ENCODE measurements at places on chromosomes 6 and 20.
A peak's percentile ranks its signal among the peaks of the same experiment; 100 is the strongest.

DNA sequence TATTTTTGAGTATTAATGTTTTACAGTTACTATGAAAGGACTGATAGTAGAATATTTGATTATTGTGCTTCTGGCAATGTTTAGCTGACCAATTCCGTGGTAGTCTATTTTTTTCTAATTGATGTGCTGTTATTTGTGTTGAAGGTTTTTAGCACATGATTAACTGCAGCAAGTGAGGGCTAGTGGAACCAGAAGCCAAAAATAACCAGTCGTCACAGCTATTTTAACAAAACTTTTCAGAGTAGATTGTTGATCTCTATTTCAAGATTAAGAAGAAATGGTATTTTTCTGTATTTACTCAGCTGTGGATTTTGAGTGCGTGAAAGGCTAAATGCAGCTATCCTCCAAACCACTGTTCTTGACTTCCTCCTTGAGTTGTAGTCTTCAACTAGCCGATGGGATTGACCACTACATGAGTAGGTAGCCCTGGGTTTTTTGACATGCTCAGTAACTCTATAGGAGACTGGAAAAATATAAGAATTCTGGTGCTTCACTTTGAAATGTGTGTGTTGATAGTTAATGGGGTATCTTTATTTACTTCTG, 258.0 kb downstream of the ZFAND3 start:
- DNase-seq, result no peak

- DNase-seq, result no peak
These were observed 168.3 kb upstream of the STMND1 start for GRCh38 chr6:16933532-16933931.

- DNase-seq, result peak; percentile 65
These were observed 14.3 kb upstream of the PIM1 start for GRCh38 chr6:37155394-37156312.

DNA sequence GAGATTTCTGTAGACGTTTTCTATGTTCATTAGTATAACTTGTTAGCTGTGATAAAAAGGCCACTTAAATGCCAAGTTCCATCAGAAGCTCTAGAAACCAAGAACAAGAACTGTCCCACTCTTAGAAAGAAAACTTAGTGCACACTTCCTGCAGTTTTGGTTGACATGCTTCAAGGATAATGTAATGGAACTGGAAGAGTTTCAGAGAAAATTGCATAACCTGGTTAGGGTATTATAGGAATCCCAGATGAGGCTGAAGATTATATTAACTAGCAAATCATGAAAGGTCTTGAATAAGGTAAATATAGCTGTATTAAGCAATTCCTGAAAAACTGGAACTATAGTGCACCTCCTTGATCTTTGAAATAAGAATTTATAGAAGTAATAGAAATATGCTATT, 1.8 kb upstream of the PHACTR2 start:
- no peak for DNase-seq

DNA sequence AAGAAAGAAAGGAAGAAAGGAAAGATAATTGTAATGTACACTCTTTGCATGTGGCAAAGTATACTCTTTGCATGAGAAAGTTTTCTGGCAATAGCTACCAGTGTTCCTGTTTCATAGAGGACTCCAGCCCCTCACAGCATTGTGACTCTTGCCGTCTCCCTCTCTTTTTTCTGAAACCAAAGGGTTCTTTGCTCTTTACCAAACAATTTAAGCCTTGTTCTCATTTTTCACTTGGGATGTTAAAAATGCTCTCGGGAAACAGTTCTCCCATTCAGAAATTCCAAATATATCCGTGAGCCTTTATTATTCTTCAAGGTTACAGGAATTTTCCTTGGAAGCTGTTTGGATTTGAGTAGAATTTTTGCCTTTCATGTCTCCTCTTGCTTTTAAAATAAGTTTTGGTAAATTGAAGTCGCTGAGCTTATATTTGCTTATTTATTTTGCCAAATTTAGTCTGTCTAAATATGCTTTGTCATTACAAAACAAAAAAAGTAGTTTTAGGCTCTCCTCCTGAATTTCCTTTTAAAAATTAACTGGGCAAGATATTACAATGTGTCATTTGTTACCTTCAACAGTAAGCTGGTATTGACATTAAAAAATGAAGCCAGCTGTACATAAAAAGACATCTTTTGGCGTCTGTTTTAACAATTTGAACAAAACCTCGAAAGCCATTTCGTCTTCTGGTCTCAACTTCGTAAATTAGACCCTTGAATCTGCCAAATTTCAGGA, 103.8 kb upstream of the ARMC2 start:
- no peak for DNase-seq

DNA sequence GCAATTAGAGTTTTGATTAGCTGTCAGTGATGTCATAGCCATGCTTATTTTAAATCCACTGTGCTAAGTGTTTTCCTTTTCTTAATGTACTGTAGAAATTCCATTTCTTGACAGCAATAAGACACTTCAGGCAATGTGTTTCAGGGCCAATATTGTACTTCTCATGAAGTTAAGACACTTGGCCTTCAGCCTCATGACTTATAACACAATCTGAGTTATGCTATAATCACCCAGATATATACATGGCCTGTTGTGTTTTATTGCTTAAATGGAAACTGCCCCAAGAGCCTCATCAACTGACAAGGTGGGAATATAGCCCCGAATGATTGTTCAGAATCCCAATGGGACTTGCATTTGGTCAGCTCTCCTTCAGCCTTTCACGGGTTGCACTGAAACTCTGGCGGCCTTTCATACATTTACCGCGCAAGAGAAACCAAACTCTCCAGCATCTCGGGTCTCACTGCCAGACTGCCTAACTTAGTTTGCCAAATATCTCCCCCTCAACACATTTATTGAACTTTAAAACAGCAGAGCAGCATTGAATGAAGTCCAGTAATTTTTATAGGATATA, 44.2 kb upstream of the TBX18 start:
- no peak for DNase-seq

- peak; percentile 53 for DNase-seq
These were observed 26.6 kb downstream of the RIN2 start for GRCh38 chr20:19784511-19785172.

GRCh38 chr20:41371371-41371770, 4.8 kb upstream of the EMILIN3 start:
- DNase-seq, result no peak

DNA sequence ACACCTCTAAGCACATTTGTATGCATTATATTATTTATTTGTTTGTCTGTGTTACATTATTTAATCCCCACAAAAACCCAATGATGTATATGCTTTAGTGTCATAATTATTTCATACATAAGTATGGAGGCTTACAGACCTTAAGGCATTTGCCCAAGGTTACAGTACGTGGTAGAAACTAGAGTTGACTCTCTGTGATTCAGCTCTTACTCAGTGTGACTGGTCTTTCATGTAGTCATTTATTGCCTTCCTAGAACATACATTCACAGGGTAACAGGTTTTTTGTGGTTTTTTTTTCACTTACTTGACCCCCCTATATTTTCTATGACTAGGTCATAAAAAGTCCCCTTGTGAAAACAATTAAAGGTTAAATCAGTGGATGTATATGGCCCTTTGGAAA, 566.8 kb downstream of the TFAP2A start:
- no peak for DNase-seq

DNA sequence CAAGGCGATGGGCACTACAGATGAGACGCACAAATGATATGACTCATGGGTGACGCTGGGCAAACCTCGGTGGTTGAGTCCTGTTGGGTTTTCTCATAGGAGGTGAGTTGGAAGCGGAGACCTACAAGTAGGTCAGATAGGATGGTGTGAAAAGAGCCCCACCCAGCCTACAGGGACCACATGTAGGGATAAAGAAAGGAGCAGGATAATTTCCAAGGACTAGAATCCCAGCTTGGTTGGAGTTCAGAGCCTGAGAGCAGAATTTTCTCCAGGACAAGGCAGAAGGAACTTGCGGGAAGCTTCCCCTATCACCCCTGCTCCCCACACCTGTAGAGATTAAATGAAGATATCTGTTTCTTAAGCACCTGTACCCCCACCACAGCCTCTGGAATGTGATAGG, 489.7 kb upstream of the CDH4 start:
- DNase-seq, result no peak

DNA sequence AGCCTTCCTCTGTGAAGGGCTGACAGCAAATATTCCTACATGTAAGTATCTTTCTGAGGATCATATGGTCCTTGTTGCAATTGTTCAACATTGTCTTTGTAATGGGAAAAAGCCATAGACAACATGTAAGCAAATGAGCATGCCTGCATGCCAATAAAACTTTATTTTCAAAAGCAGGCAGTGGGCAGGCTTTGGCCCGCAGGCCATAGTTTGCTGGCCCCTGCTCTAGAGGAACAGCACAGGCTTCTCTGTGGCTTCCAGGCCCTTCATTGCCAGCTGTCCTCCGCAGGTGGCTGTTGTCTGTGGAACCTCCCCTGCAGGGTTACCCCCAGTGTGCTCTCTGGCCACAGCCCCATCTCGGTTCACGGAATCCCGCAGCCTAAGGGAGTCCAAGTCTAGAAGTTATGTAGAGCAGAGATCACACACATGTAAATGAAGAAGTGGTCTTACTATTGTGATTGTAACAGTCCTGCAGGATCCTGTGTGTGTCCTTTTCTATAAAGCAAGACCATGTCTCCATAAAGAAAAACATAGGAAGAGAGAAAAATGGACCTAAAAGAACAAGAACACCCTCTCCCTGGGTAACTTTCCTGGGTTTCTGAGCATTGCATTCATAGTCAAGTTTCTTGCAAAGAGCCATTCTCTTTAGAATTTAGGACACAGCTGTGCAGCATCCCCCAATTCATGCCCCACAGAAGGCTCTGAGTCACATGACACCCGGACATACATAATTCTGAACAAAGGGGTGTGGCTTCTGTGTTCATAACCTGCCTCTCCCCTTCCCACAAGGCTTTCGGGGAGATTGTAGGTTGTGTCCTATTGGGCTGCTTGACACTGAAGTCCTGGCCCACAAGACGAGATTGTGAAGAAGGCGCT, 10.0 kb downstream of the UNC93A start:
- DNase-seq, result no peak

GRCh38 chr6:115887891-115888290, 172.8 kb downstream of the FRK start:
- no peak for DNase-seq

GRCh38 chr20:14051454-14051853, 56.1 kb downstream of the MACROD2 start:
- DNase-seq, result no peak

GRCh38 chr6:91540902-91541301, 954.0 kb upstream of the MAP3K7 start:
- no peak for DNase-seq

- no peak for DNase-seq
These were observed 152.2 kb downstream of the BACH2 start for GRCh38 chr6:90144396-90144795.

DNA sequence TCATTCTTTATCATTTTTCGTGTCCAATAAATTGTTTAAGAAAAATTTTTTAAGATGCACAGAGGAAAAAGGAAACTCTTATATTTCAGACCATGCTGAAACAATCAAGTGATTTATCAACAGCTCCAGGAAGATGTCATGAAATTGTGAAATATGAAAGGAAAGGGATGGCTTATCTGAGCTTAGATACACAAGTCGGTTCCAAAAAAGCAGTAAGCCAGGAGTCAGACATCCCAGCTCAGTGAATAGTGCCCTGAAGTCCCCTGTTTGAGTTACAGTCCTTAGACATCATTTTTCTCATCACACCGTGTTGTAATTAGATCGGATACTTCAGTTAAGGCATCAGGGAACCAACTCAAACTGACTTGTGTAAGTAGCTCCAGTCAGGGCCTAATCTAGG, 91.0 kb upstream of the SSTR4 start:
- DNase-seq, result no peak

DNA sequence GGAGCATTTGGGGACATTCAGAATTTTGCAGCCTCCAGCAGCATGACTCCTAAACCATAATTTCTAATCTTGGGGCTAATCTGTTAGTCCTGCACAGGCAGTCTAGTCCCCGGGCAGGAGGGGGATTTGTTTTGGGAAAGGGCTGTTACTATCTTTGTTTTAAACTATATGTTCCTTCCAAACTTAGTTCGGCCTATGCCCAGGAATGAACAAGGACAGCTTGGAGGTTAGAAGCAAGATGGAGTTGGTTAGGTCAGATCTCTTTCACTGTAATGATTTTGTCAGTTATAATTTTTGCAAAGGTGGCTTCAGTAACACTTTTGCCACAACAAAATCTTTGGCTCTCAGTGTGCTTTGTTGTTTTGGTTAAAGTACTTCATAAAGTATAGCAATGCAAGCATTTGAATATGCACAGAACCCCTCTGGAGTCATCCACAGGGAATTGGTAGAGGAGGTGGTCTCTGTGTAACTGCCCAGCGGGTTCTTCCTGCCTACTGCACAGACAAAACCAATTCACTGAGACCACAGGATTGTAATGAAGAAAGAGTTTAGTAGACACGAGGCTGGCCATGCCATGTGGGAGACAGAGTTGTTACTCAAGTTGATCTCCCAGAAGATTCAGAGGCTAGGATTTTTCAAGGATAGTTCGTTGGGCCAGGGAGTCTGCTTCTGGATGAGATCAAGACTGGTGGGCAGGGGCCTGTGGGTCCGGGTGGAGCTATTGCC, 224.1 kb upstream of the MYLIP start:
- DNase-seq, result no peak

DNA sequence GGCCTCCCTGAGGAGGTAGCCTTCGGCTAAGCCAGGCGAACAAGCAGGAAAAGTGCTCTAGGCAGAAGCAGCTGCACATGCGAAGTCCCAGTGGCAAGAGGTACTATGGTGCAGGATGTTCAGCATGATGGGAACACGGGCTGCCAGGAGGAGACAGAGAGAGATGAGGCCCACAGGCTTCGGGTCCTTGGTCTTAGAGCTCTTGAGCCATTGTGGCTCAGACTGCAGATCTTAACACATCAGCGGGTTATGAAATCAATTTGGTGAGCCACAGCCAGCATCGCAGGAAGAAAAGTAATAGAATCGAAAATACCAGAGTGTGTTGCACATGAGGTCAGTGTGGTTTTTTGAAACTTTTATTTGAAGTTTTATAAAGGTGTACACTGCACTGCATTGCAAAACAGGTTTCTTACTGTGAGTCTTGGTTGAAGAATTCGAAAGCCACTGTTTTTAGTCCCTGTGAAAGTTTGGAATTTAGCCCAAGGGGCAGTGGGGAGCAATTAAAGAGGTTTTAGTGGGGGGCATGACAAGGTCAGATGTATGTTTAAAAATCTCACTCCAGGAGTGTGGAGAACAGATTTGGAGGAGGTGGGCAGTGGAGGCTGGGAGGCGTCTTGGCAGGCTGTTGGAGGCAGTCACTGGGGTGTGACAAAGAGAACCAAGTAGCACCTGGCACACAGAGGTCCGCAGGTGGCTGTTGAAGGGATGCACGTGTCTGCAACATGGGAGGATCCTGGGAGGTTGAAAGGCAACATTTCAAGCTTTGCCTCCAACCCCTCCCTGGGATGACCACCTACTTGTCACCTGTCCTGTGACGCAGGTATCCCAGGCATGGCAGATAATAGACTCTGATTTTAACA, 69.3 kb downstream of the EYA2 start:
- DNase-seq, result no peak

GRCh38 chr20:43572891-43573290, 14.1 kb downstream of the SGK2 start:
- DNase-seq, result no peak

Data from T-helper 2 cell (primary cell).